Nucleus accumbens (tissue), 56 donors: ENCODE measurements at places on chromosomes 3 and 15.

- DNase-seq = no peak
Measured at GRCh38 chr3:127834771-127835170, 12.5 kb upstream of the MGLL start.

DNA sequence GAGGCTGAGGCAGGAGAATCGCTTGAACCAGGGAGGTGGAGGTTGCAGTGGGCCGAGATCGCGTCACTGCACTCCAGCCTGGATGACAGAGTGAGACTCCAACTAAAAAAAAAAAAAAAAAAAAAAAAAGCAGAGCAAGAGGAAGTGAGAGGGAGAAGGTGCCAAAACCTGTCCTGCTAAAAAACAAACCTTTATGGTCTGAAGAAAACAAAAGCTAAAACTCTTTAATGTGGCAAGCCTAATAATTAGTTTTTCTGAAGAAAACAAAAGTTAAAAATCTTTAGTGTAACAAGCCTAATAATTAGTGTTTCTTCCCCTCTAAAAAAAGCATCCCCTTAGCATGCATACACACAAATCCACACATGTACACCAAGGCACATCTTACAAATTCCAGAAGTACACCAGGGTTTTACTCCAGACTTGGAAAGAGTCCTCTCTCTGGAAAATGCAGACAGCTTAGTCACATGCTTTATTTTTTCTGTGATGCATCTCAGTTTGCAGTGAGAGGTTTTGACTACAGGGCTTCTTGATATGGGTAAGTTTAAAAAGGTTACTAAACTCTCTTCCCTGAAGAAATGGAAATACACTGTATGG lies 65.9 kb downstream of the HACD2 start:
- no peak for DNase-seq

DNA sequence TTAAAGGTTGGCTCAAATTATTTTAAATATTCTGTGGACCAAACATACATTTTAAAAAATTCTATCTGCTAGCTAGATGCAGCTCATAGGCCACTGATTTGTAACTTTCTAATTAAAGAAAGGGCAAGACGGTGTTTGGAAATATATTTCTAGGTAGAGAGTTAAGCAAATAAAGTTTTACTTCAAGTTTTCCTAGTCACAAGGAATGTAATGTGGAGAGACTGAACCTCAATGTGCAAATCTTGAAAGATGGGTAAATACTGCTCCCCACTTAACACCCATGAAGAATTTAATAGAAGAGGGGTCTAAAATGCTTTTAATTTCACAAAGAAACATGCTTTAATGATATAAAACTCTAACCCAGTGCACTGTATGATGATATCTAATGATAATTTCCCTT lies 175.2 kb downstream of the TIGIT start:
- no peak for DNase-seq

DNA sequence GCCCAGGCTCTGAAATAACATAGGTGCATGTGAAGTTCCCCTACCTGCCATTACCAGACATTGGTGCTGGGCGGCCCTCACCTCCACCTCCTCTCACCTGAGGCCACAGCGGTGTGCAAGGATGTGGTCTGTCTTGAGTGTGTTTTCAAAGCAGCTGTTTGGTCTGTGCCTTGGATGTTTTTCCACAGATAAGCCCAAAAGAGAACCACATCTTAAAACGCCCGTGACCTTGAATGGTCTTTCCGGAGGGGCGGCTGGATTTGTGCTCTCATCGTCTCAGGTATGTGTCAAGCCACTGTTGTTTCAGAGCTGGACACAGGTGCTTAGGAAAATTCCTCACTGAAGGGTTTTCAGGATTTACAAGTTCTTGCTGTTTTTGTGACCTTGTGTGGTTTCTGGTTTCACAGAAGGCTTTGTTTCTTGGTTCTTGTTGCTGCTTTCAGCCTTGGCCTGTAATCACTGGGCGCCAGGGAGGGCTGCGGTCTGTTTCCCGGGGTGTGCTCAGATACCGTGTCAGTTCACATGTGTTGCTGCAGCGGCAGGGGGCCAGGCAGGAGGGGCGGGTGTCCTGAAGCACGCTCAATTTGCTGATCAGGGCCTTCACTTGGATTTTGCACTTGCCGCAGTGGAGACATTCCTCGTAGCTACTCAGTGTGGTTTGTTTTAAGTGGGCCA lies 128.4 kb downstream of the IGF1R start:
- no peak for DNase-seq

DNA sequence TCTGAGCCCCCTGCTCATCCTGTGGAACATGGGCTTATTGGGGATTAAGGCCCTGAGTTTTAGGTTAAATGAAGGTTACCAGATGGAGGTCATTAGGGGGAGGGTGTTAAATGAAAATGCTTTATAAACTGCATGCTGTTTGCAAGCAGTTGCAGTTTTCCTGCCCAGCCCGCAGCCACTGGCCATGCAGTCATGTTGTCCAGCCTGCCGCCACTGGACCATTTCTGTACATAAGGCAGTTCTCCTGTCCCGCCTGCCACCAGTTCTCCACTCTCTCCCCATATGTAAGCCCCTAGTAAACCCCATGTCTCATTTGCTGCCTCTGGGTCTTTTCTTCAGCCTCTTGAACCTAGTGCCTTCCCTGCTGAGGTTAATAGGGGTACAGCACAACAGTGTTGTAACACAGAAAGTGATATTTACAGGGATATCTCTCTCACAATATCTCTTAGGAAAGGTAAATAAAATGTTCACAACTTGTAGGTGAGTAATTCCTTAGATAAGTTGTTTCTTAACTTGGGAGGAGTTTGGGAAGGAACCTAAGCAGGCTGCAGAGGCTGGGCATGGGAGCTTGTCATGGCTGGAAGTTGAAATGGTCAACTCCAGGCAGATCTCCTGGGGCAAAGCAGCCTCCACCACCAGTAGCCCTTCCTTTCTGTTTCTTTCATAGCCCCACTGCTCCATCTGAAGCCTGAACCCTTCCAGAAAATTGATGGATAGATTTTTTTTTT lies 148.2 kb downstream of the CMSS1 start:
- DNase-seq = no peak

- DNase-seq = no peak
Measured at GRCh38 chr3:149186721-149187120, 34.9 kb downstream of the CP start.

DNA sequence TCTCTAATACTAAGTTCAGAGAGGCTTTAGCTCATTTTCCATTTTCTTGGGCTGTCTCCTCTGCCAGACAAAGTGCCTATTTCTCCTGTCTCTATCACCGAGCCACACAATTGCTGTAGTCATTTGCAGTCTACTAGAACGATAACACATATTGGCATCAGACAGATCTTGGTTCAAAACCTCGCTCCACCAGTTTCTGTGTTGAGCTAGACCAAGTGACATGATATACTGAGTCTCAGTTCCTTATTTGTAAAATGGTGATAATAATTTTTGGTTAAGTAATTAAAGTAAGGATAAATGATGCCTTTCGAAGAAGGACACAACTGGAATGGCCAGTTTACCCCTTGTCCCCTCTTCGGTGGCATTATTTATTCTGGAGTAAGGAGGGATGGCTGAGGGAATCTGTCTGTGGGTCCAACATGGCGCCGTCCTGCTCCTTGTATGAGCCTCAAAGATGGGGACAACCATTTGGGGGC lies 398 bp upstream of the RAB7A start:
- no peak for DNase-seq

DNA sequence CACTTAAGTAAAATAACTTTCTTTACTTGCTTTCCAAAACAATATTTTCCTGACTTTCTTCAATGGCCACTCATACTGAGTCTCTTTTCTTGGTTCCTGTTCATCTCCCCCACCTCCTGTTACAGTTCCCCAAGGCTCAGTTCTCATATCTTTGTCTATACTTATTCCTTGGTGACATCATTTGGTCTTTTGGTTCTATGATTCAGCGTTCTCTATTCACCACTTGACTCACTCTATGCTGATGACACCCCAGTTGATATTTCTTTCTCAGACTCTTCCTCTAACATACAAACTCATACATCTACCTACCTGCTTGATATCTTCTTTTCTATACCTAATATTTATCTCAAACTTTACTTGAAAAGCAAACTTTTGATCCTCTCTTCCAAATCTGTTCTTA lies 85.0 kb upstream of the P3H2 start:
- no peak for DNase-seq

DNA sequence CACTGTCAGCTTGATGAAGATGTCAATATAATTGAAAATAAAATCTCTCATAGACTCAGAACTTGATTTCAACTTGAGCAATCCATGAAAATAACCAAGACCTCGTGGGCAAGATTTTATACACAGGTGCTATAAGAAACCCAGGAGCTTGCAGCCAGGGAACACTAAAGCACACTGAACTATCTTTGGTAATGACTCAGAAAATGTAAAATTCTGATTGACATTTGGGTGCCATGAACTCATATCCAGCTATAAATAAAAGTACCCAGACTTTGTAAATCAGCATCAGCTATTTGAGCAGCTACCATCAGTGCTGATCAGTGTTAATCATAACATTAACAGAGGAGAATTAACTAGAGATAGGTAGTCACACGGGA lies 61.5 kb downstream of the PLCH1 start:
- DNase-seq = no peak

- no peak for DNase-seq
Measured at GRCh38 chr3:75983111-75983510, 197.8 kb upstream of the ZNF717 start.
